SK-N-SH treated with all-trans-retinoic acid at 6 μM for 48 hours (cell line): ENCODE measurements at places on chromosomes 3 and 15.

- ATAC-seq = no peak
Observed at GRCh38 chr15:31255732-31256377, 70.8 kb upstream of the KLF13 start.

GRCh38 chr3:126571078-126571477, 12.3 kb upstream of the C3orf22 start:
- no peak for ATAC-seq

GRCh38 chr3:133883641-133884040, 12.0 kb downstream of the RAB6B start:
- no peak for ATAC-seq

- no peak for ATAC-seq
Observed at GRCh38 chr3:42513521-42513920, 11.1 kb downstream of the VIPR1 start.

GRCh38 chr15:88661041-88661700, 22.4 kb downstream of the ISG20 start:
- no peak for ATAC-seq

GRCh38 chr15:38021259-38021658, 86.8 kb downstream of the TMCO5A start:
- ATAC-seq = no peak

- ATAC-seq = peak; percentile 55; the same call in 1 of the 3 replicates
Observed at GRCh38 chr3:185460719-185461350, 38.0 kb downstream of the TMEM41A start.

- ATAC-seq = no peak
Observed at GRCh38 chr3:178558637-178559036, 22.4 kb downstream of the KCNMB2 start.

- peak; percentile 16; the same call in 1 of the 3 replicates for ATAC-seq
Observed at GRCh38 chr3:18135060-18135814, 289.9 kb downstream of the SATB1 start.

- ATAC-seq = no peak
Observed at GRCh38 chr3:70244422-70244821, 68.0 kb downstream of the MDFIC2 start.

- ATAC-seq = no peak
Observed at GRCh38 chr3:164397462-164397861, 680.8 kb downstream of the SI start.

DNA sequence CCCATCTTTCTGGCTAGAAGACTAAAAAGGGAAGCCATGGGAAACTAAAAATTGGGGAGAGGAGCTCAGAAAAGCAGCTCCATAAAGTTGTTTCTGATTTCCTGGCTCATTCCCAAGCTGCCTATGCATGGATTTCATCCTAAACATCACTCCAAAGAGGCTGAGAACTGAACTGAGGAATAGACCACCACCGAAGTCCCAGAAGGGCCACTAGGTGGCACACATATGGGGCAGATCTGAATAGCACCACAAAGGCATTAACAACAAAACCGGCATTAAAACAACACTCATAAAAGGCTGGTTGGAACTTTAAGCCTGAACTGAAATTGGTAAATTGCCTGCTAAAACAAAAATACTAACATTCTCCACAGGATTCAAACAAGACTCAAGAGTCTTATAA, 106.3 kb downstream of the PLD1 start:
- peak; percentile 79 for ATAC-seq

GRCh38 chr15:68374168-68374745, 57.7 kb downstream of the ITGA11 start:
- no peak for ATAC-seq

GRCh38 chr15:90889736-90890456, 5.6 kb downstream of the FES start:
- ATAC-seq = no peak

DNA sequence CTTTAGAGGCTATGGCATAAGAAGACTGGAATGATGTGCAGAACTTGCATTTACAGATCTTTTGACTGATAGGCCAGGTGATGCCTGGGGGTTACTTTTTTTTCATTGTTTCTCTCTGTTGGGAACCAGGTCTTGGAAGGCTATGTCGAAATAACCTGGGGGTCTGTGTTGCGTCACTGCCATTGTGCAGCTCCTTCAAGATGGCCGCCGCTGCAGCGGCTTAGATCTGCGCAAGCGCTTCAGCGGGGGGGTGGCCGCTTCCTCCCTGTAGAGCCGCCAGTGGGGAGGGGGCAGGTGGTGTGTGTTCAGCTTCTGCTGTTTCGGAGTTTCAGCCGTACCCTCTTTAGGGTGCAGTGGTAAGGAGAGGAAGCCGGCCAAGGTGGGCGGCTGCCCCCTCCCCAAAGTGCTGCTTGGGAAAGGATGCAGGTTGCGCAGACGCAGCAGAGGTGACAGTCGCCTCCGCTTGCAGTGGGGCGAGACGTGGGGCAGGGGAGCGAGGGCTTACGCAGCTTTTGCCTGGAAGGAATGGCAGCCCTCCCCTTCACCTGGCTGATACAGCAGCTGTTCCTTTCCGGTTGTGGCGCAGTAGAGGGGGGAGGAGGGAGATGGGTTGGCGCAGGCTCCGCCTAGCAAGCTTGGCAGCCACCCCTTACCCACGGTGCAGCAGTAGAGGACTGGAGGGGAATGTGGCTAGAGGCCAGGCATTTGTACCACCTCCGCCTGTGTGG, 1.5 kb downstream of the SNRPN start:
- peak; percentile 86 for ATAC-seq

GRCh38 chr15:44094781-44095180, 100.3 kb downstream of the FRMD5 start:
- no peak for ATAC-seq

GRCh38 chr3:156792536-156792935, 33.6 kb upstream of the LEKR1 start:
- ATAC-seq = no peak

DNA sequence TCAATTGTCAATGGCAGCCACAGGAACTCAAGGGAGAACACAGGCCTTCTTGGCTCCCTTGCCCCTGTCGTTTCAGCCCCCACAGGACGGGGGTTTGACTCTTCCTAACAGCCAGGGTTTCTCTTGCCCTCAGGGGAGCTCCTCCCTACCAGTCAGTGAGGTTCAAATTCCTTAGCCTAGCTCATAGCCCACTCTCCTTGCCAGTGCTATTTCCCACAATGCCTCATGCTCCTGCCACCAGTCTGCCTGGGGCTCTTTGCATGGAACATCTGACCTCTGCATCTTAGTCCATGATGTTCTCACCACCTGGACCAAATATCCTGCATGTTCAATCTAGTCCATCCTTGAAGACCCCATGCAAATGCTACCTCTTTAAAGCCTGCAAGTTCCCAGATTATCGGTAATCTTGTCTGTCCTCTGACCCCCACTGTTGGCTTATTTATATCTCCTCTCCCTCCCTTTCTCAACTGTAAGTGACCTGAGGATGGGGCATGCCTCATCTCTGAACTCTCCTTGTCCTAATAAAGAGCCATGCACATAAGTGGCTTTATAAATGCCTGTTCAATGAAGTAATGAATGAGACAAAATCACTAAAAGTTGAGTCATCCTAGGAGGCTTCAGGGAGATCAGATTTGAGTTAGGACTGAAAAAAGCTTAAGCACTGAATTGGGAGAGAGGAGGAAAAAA, 78.0 kb downstream of the MYO1E start:
- ATAC-seq = peak; percentile 76

DNA sequence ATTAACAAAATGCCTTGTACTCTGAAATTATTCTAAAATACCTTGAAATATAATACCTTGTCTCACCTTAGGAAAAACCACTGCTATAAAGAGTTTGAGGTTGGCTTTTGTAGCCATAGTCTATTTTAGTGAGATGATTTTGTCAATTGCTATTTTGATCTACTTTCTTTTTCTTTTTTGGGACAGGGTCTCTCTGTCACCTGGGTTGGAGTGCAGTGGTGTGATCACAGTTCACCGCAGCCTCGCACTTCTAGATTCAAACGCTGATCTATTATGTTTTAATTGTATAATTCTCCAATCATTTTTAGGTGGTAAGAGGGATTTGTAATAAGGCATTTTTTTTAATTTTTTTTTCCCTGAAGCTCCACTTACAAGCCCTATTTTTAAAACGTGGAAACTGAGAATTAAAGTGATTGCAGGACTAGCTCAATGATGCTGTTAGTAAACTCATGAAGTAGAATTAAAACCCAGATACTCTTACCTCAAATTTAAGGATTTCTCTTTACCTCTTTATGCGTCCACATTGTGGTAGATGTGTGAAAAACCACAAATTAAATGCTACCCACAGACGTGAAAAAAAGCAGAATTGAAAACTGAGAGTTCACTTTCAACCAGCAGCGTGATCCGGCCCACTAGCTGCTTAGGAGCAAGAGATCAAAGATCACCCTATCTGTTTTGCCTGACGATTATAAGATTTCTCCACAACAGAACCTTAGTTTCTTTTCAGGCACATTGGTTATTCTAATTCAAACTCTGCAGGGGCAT, 384.2 kb downstream of the CGGBP1 start:
- ATAC-seq = no peak

GRCh38 chr3:159950156-159950898, 38.3 kb upstream of the IL12A start:
- ATAC-seq = no peak

DNA sequence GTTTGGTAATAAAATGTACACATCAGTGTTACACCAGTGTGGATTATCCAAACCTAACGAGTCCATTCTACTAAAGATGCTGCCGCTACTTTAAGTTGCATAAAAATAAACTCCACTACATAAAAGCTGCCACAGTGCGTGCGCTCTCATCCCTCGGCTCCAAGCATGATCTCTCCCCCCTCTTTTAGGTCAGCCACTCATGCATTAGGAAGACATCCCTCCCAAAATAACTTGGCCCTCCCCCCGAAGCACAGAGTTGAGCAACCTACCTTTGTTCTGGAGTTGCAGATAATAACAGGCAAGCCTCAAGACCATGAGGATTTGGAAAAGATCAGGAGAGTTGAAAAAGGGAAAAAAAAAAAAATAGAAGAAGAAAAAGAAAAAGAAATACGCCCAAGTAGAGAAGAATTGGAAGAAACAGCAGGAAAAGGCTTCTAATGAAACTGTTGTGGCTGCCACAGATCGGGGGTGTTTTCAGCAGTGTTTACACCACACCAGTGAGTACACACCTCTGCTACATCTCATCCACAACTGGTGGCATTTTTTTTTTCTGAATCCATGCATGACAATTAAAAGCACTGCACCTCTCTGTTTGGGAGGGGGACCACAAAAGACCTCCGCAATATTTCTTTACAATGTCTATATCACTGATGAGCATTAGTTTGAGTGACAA, 339.2 kb downstream of the FOXP1 start:
- peak; percentile 40 for ATAC-seq

DNA sequence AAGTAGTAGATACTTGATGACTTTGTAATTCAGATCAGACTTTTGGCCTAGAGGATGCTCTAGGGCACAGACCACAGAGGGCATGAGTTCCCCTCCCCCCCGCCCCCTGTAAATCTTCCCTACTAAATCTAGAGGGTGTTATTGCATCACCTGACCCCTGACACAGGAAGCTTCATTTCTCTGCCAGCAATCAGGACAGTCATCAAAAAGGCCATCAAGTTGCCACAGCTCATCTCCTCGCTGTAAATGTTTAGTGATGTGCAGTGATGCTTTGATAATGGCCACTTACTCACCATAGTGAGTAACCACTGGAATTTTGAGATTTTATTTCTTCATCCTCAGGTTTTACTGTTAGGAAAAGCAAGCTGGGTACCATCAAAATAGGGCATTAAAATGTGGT, 289.2 kb upstream of the CHRM5 start:
- no peak for ATAC-seq

DNA sequence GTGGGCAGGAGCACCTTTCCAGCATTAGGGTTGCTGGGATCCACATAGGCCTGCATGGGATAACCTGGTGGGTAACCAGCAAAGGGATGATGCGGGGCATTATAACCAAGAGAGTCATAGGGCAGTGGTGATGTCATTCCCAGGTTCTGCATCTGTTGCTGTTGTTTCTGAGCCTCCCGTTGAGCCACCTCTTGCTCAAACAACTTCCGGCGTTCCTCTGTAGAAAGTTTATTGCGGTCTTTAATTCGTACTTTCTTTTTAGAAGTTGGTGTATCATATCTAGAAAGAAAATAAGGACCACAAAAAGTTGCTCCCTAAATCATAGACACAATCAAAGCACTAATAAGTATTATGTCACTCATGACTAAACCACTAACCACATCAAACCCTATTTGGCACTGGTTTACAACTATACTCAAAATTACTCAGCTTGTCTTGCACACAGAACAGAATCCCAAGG, 77.8 kb downstream of the NBEAL2 start:
- ATAC-seq = no peak

GRCh38 chr15:71375934-71376333, 260.7 kb downstream of the THSD4 start:
- no peak for ATAC-seq
